Stimulated activated CD8-positive, alpha-beta memory T cell treated with anti-CD3 and anti-CD28 coated beads, Interleukin-2, amount 100 ng/mL, for 1 hour (primary cell): ENCODE measurements at places on chromosomes 16 and 17.

DNA sequence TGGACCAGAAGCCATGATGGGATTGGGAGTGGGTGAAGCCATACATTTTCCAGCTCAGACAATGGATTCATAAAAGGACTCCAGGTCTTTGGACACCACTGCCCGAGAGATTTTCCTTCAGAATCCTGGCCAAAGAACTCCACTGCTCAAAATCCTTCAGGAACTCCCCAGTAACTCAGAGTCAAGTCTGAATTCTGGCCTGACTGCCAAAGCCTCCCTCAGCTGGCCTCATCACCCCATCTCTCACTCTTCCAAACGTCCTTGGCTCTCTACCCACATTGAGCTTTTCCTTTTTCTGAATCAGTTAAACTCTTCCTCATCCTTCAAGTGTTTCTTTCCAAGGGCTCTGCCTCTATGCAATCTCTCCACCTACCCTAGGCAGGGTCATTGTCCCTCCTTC lies 1.2 kb upstream of the SEPTIN1 start:
- no peak for DNase-seq

DNA sequence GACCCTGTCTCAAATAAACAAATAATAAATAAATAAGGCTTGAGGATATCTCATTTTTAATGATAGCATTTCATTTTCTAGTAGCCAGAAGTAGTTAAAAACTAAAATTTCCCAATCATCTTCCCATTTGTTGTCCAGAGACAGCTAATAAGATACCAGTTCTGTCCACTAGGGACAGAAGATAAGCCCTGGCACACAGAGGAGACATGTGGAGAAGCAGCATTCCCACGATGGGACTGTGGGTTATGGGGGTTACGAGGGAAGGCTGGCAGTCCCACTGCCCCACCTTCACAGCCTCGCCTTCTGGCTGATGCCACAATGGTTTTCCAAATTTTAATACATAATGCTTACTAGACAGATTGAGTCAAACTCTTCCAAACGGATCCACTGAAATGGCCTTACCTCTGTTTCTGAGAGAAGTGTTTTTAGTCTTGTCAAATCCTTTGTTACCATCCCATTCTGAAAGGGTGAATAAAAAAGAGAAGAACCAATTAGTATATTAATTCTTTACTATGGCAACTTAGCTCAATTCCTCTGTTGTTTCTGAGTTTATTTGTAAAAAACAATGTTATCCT lies 44.2 kb downstream of the HELZ start:
- DNase-seq: no peak

- DNase-seq: no peak
Observed at GRCh38 chr17:46976626-46977270, 2.3 kb downstream of the RPRML start.

GRCh38 chr17:79365836-79366770 lies 244.7 kb downstream of the RBFOX3 start:
- DNase-seq: no peak

GRCh38 chr17:61736438-61736837 lies 126.9 kb downstream of the BRIP1 start:
- no peak for DNase-seq

DNA sequence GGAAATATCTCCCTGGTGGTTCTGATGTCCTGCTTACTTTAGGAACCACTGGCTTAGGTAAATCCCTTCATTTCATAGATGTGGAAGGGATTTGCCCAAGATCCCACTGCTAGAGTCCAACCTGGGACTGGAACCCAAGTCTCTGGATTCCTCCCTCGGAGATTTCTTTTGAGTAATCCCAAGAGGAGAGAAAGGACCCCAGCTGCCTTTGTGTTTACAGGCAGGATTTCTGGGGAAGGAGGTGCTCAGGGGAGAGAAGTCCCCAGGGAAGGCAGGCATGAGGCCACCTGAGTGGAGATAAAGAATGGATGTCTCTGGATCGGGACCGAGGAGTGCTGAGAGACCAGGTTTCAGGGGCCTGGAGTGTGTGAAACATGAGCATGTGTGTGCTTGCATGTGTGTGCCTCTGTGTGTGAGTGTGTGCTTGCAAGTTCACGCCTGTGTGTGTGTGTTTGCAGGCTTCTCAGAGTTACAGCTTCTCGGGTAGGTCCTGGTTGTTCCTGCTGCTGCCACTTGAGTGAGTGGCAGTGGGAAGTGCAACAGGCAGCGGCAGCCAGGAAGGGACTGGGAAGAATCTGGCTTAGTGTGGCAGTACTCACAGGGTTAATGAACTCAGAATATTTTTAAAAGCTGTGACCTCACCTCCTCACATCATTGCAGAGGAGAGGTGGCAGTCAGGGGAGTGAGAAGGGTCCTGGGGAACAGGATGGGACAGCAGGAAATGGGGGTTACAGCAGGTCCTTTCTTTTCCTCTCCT lies 2.2 kb downstream of the KCNH6 start:
- no peak for DNase-seq

GRCh38 chr17:43697937-43698336 lies 36.2 kb upstream of the MEOX1 start:
- no peak for DNase-seq

GRCh38 chr16:87392821-87393679 lies 914 bp downstream of the MAP1LC3B start:
- no peak for DNase-seq

GRCh38 chr16:81755915-81756614 lies 23.0 kb upstream of the PLCG2 start:
- DNase-seq: no peak

GRCh38 chr16:80507538-80507937 lies 33.3 kb upstream of the DYNLRB2 start:
- DNase-seq: no peak

- no peak for DNase-seq
Observed at GRCh38 chr16:81894592-81894991, 115.5 kb downstream of the PLCG2 start.

- DNase-seq: no peak
Observed at GRCh38 chr17:54368906-54369305, 531.7 kb upstream of the TOM1L1 start.

GRCh38 chr17:48514477-48514876 lies 16.3 kb downstream of the HOXB1 start:
- DNase-seq: no peak

- DNase-seq: no peak
Observed at GRCh38 chr17:55332296-55333041, 67.7 kb downstream of the HLF start.

GRCh38 chr16:47728205-47728604 lies 267.1 kb downstream of the PHKB start:
- no peak for DNase-seq

DNA sequence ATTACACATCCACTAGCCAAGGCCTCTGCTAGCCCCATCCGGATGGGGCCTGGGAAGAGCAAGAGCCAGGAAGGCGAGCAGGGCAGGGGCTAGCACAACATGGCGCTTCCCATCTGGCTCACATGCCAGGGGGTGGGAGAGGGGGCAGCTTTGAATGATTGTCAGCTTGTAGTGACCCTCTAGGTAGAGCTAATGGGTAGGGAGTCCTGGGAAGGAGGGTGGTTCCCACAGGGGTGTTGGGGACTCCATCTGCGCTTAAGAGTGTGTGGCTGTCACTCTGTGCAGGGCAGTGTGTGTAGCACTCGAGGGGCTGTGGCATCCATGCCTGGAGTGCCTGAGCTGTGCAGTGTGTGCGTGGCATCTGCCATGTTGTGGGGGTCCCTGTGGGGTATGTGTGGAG lies 24.5 kb downstream of the ARHGAP23 start:
- no peak for DNase-seq

- DNase-seq: no peak
Observed at GRCh38 chr16:73329358-73330286, 281.7 kb upstream of the ZFHX3 start.

- DNase-seq: no peak
Observed at GRCh38 chr17:27157297-27157696, 136.6 kb upstream of the WSB1 start.

- no peak for DNase-seq
Observed at GRCh38 chr16:70377782-70378181, 31.1 kb downstream of the DDX19A start.

GRCh38 chr16:72877374-72878028 lies 170.4 kb downstream of the ZFHX3 start:
- DNase-seq: no peak

DNA sequence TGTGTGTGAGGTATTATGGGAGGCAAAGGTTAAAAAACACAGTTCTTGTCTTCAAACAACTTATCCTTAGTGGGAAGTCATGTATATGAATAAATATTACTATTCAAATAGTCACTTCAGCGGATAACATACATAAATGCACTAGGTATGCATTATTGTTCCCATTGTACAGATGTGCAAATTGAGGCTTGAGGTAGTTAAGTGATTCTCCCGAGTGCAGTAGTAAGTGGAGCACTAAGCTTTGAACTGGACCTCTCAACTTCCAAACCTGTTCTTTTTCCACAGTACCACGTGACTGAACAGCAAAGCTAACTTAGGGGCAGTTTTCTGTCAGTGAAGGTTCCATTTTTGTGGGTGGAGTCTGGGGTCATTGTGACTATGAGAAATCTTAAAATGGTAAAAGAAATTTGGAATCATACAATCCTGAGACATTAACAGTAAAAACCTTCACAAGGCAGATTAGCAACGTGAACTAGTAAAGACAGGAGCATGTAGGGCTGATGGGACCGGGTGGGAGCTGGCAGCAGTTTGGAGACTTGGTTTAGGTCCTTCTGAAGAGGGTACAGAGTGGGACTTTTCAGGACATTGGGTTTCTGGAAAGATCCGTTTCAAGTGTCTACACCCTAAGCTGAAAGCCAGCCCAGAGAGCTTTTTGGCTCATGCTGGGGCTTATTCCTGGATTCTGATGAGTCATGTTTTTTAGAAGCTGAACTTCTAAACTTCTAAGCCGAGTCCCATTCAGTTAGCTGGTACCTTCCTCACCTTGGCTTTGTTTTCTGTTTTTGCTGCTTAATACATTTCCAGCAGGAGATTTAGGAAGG lies 204.9 kb downstream of the PRKCA start:
- DNase-seq: no peak

DNA sequence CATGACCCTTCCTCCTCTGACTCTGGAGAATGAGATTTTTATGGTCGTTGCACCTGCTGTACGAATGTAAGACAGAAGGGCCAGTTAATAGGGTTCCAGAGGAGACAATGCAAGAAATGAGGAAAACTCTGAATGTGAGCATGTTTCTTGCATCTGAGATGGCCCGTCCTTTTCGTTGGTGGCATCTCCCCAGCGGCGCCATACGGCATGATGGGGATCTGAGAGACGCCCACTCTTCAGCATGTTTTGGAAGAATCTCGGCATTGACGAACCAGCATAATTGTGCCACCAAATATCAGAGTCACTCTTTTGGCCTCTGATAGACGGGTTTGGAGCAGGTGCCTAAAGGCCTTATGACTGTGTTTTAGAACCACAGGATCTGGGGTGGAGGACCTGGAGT lies 126.5 kb upstream of the RCVRN start:
- no peak for DNase-seq

- no peak for DNase-seq
Observed at GRCh38 chr16:25093208-25094061, 18.1 kb upstream of the LCMT1 start.

DNA sequence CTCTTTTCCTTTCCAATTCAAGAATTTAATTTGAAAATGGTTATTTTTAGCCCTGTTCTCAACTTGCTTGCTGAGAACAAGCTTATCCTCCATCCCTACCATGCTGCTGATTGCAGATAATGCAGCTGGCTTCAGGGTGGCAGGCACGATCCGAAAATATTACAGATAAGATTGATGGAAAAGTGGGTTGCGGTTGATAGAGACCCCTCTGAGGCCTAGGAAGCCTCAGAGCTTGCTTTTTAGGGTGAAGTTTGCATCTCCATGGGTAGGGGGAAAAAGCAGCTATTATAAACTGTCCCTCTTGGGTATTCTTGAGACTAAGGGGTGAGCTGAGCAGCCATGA lies 116.5 kb upstream of the GOT2 start:
- no peak for DNase-seq

GRCh38 chr16:57935904-57936303 lies 35.0 kb downstream of the CNGB1 start:
- DNase-seq: no peak

- DNase-seq: no peak
Observed at GRCh38 chr16:87973717-87974116, 22.5 kb downstream of the BANP start.

DNA sequence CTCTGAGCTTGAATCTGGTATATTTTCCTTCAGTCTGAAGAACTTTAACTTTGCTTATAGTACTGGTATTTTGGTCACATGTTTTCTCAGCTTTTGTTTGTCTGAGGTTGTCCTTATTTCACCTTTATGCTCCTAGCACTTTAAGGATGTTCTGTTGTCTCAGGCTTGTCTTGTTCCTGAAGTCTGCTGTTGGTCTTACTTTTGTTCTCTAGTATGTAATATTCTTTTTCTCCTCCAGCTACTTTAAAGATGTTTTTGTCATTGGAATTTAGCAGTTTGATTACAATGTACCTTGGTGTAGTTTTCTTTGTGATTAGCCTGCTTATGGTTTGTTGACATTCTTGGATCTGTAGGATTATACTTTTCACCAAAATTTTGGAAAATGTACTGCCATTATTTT lies 23.6 kb downstream of the RPTOR start:
- no peak for DNase-seq

DNA sequence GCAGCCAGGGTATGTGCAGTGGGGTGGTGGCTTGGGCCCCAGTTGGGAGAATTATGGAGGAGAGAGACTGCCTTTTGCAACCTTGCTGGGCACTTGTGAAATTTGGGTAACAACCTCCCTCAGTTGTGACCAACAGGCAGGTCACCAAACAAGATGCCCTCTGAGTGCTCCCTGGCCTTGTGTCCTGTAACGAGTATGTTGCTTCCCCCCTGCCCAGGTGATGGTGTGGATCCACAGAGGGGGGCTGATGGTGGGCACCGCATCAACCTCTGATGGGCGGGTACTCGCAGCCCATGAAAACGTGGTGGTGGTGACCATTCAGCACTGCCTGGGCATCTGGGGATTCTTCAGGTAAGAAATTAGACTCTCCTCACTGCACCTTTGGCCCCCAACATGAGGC lies 74.3 kb downstream of the SLC6A2 start:
- no peak for DNase-seq
